ENCODE measurements at places on chromosomes 11 and 22. TPM values are rescaled to one million over a fixed set of nuclear protein-coding genes. Genes with fewer than 3 reads are reported as not detected.

DNA sequence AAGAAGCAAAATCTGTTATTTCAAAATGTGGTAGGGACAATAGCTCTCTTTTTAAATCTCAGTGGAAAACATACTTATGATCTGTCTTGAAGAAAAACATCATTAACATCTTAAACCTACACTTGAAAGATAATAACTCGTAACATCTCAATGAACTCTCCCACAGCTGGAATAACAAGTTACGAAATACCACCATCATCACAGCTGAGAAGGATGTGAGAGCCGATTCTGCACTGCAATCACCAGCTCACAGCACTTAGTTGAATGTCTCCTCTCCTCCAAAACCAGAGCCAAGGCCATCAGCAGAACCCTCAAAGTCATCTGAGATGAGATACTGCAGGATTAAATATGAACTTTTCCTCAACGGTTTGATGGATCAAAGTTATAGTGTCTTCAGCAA lies 124.3 kb downstream of the ARHGAP20 start:
- no peak for DNase-seq

The SULT4A1 gene
- 1.6 TPM for polyA plus RNA-seq

DNA sequence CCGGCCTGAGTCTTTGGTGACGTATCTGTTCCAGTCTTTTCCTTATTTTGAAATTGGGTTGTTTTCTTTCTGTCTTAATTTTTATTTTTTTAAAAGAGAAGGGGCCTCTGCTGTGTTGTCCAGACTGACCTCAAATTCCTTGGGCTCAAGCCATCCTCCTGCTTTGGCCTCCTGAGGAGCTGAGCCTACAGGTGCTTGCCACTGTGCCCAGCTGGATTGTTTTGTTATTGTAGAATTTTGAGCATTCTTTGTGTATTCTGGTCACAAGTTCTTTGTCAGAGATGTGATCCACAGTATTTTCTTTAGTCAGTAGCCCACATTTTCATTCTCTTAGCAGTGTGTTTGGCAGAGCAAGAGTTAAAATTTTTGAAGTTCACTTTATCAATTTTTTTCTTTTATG lies 100.1 kb downstream of the ATXN10 start:
- DNase-seq = no peak

GRCh38 chr11:76327202-76327601 lies 53.7 kb downstream of the THAP12 start:
- no peak for DNase-seq

DNA sequence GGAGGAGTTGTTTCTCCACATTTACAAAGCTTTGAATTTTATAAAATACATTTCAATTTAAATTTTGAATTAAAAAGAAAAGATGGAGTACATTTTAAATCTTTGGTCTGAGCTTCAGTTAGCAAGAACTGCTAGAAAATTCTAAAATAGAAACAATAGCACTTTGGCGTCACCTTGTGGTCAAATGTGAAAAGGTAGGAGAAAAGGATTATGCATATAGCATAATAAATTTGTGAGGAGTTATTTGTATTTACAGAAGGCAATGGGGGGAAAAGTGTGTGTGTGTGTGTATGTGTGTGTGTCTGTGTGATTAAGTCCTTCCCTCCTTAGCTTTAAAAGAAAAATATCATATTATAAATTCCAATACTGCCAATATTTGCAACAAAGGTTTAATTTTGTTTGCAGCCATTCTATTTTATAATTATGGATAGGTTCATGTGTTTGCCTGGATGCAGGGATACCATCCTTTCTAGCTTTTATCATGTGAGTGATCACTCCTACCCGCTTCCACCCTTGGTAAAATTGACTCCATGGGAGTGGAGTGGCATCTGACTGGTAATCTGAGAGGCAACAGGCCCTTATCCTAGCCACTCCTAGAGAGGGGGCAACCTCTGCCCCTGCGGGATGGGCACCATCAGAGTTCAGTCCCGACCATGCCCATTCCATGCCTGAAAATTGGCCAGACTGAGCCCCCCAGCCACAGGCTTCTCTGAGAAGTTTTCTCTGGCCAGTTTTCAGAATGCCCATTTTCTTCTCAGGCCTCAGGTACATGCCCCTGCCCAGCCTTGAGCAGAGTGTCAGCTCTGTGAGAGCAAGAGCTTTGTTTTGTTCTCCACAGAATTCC lies 13.6 kb upstream of the LGR4 start:
- DNase-seq = no peak

The AIFM3 gene
- 0.82 TPM for polyA plus RNA-seq

DNA sequence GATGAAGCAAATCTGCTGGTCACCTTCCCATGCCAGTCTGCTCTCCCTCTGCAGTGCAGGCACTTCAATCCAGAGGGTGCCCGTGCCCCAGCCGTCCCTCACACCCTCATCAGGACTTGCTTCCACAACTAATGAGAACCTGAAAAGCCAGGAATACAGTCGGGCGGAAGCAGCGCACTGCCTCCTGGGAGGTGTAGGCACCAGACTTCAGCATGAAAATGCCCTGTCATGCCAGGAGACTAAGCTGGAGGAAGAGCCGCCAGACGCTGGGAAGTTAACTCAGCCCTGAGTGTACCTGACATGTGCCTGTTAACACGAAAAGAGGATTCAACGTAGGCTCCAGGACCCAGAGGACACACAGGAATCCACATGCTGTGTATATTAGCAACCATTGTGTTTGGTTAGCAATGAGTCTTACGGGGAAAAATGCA lies 40.1 kb upstream of the FLI1 start:
- DNase-seq = no peak

DNA sequence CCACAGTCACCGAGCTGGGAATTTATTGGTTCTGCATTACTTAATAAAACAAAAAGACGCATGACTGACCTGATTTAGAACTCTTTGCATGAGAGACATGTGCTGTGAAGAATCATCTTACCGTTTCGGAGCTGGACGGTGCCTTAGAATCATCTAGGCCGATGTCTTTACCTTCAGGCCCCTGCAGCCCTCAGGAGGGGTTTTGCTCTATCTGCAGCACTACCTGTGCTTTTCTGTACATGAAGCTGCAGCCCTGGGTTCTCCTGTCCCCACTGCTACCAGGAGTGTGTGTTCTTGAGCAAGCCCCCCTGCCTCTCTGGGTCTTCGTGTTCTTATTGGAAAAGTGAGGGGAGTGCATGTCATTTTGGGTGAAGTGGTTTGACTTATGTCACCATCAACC lies 94.0 kb upstream of the OR4B1 start:
- DNase-seq = no peak

GRCh38 chr11:13043912-13044628 lies 35.0 kb downstream of the RASSF10 start:
- no peak for DNase-seq

GRCh38 chr11:125948278-125949051 lies 2.6 kb downstream of the VSIG10L2 start:
- DNase-seq = no peak

GRCh38 chr11:86737737-86738136 lies 62.6 kb upstream of the PRSS23 start:
- no peak for DNase-seq

The GP1BB gene
- polyA plus RNA-seq = 5.0 TPM
